Effector CD4-positive, alpha-beta T cell (primary cell): ENCODE measurements at places on chromosomes 11 and 22.

- no peak for DNase-seq
Observed at GRCh38 chr22:46584081-46584921, 35.9 kb upstream of the GRAMD4 start.

- no peak for DNase-seq
Observed at GRCh38 chr11:126090452-126090851, 27.8 kb upstream of the CDON start.

GRCh38 chr22:50357222-50357621, 14.1 kb downstream of the PPP6R2 start:
- no peak for DNase-seq

DNA sequence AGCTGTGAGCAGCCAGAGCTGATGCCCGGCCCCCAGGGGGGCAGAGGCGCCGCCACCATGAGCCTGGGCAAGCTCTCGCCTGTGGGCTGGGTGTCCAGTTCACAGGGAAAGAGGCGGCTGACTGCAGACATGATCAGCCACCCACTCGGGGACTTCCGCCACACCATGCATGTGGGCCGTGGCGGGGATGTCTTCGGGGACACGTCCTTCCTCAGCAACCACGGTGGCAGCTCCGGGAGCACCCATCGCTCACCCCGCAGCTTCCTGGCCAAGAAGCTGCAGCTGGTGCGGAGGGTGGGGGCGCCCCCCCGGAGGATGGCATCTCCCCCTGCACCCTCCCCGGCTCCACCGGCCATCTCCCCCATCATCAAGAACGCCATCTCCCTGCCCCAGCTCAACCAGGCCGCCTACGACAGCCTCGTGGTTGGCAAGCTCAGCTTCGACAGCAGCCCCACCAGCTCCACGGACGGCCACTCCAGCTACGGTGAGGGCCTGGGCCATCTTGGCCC, 6.1 kb downstream of the CDC42EP1 start:
- DNase-seq, result peak; percentile 17

DNA sequence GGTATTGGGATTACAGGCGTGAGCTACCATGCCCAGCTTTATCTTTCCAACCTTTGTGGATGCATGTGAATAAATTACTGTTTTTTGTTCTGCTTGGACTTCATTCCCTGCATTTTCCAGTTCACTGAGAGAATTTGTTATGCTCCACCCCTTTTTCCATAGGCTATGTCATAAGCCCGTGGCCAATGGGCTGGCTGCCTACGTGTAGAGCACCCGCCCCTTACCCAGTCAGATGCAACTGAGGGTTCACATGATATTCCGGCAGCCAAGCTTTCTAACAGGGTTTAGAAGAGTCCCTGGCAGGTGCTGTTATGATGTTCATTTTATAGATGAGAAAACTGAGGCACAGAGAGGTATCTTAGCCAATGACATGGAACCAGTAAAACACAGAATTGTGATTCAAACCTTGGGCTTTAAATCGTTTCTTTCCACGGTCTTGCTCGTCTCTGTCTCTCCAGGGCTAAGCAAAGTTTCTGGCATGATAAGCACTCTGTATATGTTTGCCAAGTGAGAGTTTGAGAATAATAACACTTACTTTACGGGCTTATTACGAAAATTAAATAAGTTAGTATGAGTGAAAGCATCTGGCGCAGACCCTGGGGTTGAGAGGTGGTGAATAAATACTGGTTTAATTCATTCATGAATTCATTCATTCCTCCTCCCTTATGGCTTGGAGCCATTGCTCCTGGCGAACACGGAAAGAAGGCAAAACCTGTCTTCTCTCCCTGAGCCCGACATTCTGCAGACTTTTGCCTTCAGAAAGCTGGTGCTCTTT, 42.4 kb upstream of the RASD2 start:
- no peak for DNase-seq

- no peak for DNase-seq
Observed at GRCh38 chr11:59767225-59767611, 12.0 kb downstream of the STX3 start.

DNA sequence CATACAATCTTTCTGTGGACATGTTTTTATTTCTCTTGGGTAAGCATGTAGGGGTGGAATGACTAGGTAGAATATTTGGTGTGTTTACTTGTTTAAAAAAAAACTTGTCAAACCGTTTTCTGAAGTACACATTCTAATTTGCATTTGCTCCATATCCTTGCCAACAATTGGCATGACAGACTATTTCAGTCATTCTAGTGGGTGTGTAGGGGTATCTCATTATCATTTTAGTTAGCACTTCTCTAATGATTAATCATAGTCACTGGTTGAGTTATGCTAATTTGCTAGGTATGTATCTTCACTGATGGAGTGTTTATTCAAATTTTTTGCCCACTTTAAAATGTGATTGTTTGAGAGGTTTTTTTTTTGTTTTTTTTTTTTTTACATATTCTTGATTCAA, 64.3 kb downstream of the C11orf65 start:
- DNase-seq, result no peak

DNA sequence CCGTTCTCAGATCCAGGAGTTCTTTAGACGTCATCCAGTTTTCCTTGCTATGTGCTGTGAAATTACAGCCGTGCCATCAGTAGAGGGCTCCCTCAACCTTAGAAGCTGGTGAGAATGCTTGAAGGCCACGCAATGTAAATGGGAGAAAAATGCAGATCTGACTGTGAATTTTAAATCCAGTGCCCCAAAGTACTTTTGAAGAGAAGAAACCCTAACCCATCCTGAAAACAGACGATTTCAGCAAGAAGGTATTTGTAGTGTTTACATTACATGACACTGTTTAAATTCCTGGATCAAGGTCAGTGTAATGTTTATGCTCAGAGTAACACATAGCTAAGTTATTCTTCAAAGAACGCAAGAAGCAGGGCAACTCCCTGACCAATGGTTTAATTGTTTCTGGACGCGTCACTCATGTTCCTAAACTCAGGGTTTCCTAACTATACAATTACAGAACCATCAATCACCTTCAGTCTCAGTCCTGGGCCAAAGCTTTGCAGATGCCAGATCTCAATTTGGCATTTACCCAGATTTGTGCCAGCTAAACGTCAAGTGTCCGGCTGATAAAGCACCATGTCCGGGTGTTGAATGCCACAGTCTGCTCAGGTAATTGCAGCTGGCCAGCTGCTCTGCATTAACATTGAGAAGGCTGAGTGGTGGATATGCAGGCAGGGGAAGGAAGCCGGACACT, 38.2 kb downstream of the ADAMTS8 start:
- DNase-seq, result no peak

DNA sequence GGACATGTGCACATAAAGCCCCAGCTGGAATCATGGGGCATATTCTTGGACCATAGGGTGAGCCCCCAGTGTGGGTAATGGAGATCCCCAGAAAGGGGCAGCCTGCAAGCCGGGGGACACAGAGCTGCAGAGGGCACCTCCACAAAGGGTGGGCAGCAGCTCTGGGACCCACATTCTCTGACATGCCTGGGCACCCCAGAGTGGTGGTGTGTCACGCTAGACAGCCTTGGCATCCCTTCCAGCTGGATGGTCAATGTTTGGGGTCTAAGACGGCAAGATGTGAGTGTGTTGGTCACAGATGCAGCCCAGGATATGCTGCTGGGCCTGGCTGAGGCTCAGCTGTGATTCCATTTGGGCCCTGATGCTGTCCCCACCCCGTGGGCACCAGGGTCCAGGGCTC, 9.7 kb downstream of the ADORA2A start:
- DNase-seq, result no peak

DNA sequence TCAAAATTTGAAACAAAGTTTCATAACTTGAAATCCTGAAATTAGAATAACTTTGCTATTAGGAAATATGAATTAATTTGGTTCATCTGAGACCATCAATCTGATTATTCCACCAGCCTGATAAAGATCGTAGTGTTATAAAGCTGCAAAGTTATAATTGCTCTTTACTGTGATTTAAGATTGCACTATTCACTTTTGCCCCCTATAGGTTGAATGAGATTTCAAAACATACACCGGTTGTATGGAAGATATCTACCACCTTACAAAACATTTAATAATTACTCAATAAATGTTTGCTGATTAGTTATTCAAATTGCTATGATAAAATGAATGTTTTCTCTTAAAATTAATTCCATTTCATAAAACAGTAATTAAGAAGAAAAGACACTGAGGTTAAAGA, 26.1 kb downstream of the APIP start:
- no peak for DNase-seq

- DNase-seq, result no peak
Observed at GRCh38 chr22:22180738-22181285, 63.8 kb upstream of the VPREB1 start.

GRCh38 chr11:1706634-1707400, 9.8 kb downstream of the KRTAP5-6 start:
- DNase-seq, result no peak

DNA sequence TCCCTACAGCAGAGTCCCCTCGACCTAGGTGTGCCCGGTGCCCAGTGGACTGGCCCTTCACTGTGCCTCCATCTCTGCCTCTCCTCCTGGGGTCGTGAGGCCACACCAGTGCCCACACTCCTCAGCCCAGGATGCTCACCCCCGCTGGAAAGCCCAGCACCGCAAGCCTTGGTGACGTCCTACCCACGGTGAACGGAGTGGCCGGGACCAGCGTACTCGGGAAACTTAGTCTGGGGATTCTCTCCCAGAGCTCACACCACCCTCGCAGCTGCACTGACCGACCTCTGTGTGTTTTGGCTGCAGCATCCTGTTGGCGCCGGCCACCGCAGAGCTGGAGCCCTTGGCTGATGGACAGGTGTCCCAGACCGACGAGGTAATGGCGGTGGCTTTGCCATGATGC, 35.5 kb upstream of the KRTAP5-7 start:
- no peak for DNase-seq

GRCh38 chr11:29063630-29064361, 953.0 kb downstream of the KCNA4 start:
- no peak for DNase-seq

DNA sequence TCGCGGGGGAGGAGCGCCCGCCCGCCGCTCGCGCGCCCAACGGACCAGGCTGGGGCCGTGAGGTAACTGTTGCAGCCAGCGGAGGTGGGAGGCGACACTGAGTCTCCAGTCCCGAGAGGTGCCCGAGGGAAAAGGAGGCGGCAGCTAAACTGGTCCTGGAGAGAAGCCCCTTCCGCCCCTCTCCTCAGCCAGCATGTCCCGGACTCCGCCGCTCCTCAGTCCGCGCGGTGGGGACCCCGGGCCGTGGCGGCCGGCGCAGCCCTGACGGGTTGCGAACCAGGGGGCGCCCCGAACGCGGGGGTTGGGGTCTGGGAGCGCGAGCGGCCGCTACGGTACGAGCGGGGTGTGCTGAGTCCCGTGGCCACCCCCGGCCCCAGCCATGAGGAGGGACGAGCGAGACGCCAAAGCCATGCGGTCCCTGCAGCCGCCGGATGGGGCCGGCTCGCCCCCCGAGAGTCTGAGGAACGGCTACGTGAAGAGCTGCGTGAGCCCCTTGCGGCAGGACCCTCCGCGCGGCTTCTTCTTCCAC, at the start of gene PDE3B:
PDE3B (plus strand) TSS at position 108 of the 529 bp plus-strand sequence; CDS start at position 380, 272 bp downstream.
- DNase-seq, result peak; percentile 55

GRCh38 chr11:46356924-46357482, 9.7 kb downstream of the DGKZ start:
- no peak for DNase-seq

GRCh38 chr11:134282121-134283045, 6.2 kb downstream of the GLB1L3 start:
- no peak for DNase-seq

- peak; percentile 25 for DNase-seq
Observed at GRCh38 chr22:30423301-30423958, 2.1 kb upstream of the MTFP1 start.

DNA sequence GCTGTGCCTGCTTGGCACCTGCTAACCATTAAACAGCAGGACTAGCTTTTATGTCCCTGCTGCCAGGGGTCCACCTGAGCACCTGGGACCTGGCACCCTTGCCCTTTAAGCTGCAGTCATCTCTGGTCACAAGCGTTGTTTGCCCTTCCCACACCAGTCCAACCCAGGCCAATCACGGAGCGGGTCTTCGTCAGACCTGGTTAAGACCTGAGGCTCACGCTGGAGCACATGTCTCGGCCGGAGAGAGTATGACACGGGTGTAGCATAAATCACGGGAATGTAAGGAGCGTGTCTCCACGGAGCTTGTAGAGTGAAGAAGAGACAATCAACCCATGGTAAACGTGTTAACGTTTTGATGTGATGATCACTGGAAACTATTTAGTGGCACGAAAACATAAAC, 847.3 kb downstream of the BRD1 start:
- DNase-seq, result no peak

GRCh38 chr11:10502065-10502680, 38.8 kb downstream of the RNF141 start:
- DNase-seq, result no peak

DNA sequence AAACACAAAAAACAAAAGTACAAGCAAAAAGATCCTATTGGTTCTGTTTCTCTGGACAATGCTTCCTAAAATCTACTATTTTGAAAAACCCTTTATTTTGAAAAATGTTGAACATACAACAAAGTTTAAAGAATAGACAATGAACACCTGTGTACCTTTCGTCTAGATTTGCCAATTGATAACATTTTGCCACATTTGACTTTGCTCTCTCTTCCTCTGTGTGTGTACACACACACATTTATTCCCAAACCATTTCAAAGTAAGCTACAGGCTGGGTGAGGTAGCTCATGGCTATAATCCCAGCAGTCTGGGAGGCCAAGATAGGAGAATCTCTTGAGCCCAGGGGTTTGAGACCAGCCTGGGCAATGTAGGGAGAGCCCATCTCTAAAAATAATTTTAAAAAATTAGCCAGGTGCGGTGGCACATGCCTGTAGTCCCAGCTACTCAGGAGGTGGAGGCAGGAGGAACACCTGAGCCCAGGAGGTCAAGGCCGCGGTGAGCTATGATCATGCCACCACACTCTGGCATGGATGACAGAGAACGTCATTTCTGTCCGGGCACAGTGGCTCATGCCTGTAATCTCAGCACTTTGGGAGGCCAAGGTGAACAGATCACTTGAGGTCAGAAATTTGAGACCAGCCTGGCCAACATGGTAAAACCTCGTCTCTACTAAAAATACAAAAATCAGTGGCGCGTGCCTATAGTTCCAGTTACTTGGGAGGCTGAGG, 5.3 kb upstream of the PSMC3 start:
- DNase-seq, result no peak

DNA sequence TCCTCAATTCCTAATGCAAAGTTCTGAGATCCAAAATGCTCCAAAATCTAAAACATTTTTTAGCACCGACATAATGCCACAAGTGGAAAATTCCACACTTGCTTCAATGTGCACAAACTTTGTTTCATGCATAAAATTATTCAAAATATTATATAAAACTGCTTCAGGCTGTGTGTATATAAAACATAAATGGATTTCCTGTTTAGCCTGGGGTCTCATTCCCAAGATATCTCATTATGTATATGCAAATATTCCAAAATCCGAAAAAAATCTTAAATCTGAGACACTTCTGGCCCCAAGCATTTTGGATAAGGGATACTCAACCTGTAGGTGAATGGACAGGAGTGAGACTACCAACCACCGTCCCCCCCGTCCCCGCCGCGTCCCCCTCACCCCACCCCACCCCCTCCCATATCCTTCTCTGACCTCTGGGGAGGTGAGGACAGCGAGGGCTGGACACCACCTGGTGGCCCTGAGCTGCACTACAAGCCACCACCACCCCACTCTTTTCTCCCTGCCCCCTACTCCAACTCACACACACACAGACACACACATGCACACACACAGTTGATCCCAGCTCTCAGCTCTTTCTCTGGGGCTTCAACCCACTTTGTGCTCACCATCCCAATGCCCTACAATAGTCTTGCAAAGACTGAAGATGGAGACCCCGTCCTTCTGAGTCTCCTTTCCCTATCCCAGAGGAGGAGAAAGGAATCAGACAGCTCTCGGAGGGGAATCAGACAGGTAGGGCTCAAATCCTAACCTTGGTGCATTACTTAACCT, 101.0 kb downstream of the PDE2A start:
- DNase-seq, result no peak

GRCh38 chr22:39936523-39937145, 23.6 kb upstream of the TMA7B start:
- DNase-seq, result no peak

GRCh38 chr11:111730871-111731591, 35.2 kb downstream of the PPP2R1B start:
- DNase-seq, result no peak
